A673 (cell line): ENCODE measurements at places on chromosomes 3 and 15. TPM values are rescaled to one million over a fixed set of nuclear protein-coding genes. Genes with fewer than 3 reads are reported as not detected.

DNA sequence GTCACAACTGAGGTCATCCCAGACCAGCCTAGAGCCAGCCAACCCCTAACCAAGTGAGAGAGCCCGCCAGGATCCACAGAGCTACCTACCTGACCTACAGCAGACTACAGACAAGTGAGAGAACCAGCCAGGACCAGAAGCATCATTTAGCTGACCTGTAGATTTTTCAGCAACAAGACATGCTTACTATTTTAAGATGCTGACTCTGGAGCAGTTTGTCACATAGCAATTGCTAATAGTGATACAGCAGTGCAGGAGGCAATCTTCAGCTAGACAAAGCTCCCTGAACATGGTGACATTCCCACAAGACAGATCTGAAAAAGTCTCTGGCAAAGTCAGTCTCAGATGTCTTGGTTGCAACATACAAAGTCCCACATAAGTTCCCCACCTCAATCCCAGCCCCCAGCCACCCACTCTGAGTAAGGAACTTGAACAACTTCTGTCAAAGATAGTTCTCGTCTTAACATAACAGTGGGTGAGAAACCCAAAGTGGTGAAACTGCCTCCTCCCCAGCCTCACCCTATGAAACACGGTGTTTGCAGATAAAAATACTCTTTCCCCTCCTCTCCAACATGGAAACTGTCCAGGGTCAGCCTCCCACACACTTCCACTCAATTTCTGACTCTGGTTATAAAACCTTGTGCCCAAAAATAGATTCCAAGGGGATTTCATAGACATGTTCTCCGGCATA is 120.3 kb upstream of the SLC6A11 start:
- no peak for DNase-seq

DNA sequence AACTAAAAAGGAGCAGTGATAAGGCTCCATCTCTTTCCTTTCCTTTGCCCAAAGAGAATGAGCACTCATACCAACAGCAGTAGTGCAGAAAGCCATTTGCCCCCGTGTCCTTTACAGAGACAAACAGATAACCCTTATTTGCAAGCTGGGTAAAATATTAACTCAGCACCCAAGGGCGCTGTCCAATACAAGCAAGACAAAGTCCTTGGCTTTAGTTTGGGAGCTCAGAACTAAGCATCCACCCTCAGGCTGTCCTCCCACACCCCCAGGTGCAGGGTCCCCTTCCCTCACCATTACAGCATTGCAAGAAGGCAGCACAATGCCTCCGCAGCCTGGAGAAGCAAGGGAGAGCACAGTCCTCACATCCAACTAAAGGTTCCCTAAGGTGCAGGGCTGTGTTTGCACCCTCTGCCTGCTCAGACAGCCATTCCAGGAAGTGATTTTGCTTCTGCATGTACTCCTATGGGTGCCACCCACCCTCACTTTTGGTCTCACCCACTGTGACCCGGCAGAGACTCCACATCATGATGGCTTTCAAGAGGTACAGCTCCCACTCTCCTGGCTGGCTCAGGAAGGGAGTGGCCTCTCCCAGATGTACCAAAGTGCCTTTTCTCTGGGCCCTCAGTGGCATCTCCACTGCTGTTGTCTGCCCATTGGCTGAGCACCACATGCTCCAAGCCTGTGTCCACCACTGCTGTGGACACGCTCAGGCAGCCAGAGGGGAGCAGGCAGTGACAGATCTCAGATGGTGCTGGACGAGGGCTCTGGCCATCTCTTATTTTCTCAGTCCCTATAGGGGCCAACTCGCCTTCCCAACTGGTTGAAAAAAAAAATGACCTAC is 34.1 kb upstream of the HES1 start:
- DNase-seq, result no peak

DNA sequence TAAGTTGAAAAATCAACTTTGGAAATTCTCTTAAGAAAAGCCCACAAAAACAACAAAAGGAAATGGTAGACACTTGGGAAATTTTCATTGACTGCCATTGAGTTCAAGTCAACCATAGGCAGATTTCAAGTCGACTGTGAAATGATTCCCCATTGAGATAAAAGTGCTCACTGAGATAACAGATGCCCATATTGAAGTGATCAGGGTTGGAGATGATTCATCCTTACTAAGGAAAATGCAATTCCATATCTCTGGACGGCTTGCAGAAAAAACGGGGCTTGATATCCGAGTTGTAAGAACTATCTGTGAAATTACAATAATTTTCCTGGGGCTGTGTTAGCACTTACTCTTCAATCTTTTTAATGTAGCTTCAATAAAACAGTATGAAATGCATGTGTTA is 373.1 kb upstream of the THRB start:
- DNase-seq, result no peak

DNA sequence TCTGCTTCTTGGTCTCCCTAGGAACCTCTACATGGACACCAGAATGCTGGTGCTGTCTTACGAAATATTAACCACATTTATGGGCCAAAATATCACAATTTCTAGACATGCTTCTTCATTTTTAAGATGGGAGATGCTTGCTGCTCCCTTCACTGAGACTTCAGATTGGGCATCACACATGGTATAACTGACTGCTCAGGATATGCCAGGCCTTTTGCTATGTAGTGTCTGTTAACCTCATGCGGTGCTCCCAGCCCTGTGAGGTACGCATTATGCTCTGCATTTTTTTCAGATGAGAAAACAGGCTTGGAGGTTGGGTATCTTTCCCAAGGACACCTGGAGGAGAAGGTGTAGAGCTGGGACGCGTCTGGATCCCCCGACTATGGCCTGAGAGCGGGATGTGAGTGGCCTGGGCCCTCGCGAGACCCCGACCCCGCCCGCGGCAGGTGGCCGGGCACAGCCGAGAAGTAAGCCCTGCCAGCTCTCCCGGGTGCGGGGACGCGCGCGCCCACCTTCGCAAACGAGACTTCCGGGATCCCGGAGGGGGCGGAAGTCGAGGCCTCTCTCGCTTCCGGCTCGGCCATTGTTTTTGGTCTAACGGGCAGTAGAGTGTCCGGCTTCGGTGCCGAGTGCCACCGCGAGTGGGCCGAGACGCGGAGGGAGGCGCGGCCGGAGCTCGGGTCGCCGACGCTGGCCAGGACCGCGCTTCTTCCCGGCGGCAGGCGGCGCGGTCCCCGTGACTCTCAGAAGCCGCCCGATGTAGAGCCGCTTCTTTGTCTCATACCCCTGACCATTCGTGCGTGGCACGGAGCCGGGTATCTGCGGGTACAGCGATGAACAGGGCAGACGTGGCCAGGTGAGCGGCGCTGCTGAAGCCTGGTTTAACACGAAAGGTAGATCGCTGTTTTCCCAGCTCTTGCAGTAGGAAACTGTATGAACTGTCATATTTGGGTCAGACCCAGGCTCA is at the start of gene ZKSCAN7:
Gene ZKSCAN7 (plus strand): TSS at position 568 of the 967 bp plus-strand sequence. CDS start 1,855 bp downstream, outside the sequence.
- peak; percentile 52 for DNase-seq

The SEMA3F gene
- total RNA-seq, result 3.9 and 7.8 TPM in 2 replicates

DNA sequence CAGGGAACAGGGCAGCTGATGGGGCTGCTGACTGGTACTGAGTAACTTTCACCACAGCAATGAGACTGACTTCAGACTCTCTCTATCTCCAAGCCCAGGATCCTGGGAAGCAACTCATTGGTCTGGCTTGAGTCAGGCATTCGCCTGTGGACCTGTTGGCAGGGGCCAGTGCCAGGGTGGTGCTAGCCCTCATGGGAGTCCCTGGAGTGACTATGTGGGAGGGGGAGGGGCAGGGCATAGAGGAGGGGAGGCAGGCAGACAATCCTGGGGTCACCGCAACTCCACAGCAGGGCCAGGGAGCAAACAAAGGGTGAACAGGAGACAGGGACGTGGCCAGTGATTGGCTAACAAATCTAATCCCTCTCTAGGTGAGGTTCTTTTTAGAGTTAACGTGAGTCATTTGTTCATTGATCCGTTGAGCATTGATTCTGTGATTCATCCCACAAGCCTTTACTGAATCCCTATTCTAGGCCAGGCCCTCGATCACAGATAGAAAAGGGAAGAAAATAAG is 71.8 kb downstream of the CEMIP start:
- DNase-seq, result no peak

DNA sequence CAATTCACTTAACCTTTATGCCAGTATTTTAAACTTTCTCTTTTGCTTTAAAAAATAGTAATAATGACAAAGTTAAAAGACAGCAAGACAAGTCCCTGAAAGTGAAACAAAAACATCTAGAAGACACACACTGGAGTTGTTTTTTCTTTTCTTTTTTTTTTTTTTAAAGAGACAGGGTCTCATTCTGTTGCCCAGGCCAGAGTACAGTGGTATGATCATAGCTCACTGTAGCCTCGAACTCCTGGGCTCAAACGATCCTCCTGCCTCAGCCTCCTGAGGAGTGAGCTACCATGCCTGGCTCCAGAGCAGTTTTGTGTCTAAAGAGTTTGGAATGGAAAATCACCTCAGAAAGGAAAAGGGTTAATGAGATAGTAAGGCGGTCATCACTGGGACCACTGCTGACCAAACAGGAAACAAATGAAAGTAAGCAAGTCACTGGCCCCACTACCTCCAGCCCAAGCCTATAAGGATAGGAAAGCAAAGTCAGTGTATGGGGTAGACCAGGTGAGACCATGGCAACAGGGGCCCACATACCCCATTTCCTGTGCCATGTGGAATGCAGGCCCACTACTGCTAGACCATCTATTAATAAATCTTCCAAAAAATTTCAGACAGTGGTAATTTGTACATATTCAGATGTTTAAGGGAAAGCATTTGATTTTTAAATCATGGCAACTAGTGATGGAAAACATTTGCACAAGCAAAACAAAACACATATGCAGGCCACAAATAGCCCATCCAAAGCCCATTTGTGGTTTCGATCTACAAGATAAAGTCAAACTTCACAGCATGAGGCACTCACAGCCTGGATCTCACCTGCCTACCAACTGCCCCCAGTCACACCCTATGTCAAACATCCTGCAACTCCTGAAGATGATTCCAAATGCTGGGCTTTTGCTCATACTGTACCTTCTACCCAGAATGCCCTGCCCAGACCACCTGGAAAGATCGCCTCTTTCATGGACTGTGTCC is 62.6 kb downstream of the OSBPL10 start:
- no peak for DNase-seq

The FOXB1 gene
- not detected in 2 replicates for total RNA-seq

The MAGI1 gene
- 30.5 and 36.1 TPM in 2 replicates for total RNA-seq

DNA sequence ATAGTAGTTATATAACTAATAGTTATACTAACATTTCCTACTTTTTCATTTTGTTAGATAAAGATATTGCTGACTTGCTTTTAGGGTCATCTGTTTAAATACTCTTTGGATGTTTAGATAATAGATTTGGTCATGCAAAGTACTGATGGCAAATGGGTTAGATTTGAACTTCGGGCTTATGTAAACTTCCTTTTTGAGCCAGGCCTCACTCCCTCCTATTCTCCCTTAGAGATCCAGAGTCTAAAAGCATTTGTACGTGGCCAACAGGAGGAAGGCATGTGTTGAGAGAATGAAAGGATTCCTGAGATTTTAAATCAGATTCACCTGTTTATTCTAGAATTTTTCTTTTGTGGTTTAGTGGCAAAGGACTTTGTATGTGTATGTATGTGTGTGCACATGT is 106.4 kb upstream of the GBE1 start:
- DNase-seq, result no peak

DNA sequence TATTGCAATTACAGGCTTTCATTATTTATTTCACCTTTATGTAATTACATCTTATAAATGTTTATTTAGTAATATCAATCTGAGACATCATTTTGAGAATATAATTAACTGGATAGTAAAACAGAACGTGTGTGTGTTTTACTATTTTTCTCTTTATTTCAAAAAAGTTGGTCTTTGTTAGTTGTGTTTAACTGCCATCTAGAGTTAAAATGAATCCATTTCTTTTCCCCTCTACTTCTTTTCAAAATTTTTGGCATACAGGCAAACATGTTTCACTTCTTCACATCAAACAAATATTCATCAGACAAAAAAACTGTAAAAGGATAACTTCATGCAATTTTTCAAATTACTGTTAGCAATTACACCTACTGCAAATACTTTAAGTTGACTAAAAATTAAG is 61.1 kb downstream of the FEZF2 start:
- no peak for DNase-seq

The ANKUB1 gene
- total RNA-seq, result not detected in 2 replicates

DNA sequence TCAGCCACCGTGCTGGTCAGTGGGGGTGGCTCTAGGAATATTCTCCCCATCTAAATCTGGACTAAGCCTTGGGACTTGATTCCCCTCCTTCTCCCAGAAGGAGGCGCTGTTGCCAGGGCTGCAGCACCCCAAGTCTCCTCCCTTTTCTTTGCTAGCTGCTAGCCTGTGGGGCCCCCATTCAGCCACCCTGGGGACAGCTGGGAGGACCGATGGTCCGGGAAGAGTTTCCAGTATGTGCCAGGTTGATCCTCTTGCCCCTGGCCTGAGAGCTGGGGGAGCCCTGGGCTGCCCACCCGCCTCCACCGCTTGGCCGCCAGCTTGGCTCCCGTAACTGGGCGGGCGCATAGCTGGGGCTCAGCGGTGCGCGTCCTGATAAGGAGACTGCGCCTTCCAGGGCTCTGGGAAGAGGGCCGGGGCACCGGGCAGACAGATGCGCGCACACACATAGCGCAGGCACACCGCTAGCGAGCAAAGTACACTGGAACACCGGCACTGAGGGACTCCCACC is 4.2 kb downstream of the SMAD6 start:
- DNase-seq, result peak; percentile 57

GRCh38 chr3:177362626-177363025 is 165.3 kb upstream of the TBL1XR1 start:
- DNase-seq, result no peak

The LRRC58 gene
- total RNA-seq, result 29.2 and 34.1 TPM in 2 replicates

The LRRK1 gene
- 7.7 TPM in 2 replicates for total RNA-seq

GRCh38 chr15:101675796-101676582 is 23.8 kb upstream of the TM2D3 start:
- DNase-seq, result no peak

GRCh38 chr15:85100186-85100937 is 118.7 kb downstream of the PDE8A start:
- DNase-seq, result no peak

- no peak for DNase-seq
These were observed 64.8 kb downstream of the FAM43A start for GRCh38 chr3:194750491-194750828.

GRCh38 chr3:115186351-115187148 is 39.5 kb upstream of the ZBTB20 start:
- no peak for DNase-seq

DNA sequence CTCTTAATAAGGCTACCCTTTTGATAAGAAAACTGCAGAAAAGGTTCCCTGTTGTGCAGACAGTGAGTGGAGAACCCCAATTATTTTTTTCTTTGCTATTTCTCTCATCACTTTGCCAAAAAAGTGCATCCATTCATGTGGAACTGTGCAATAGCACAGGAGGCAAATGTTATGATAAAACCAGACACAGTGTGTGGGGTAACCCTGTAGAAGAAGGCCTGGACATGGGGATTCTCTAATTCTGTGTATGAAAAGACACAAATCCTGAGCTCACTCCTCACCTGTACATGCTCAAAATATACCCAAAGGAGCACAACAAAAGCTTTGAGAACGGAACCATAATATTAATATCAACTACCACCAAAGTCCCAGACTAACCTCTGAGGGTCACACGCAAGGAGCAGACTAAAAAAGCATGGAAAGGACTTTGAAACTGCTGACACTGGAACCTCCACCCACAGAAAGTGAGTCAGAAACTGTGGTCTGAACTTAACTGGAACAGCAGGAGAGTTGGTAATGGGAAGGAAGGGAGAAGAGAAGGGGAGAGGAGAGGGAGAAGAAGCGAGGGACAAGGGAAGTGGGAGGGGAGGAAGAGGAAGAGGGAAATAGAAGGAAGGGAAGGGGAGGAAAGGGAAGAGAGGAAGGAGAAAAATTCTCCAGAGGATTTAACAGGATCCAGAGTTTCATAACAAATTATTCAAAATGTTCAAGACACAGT is 299.9 kb downstream of the TBC1D5 start:
- no peak for DNase-seq

The SLC25A36 gene
- 43.5 and 52.0 TPM in 2 replicates for total RNA-seq

The SCAP gene
- total RNA-seq, result 43.4 and 48.2 TPM in 2 replicates

The GPR160 gene
- 6.7 and 11.2 TPM in 2 replicates for total RNA-seq

- DNase-seq, result no peak
These were observed 98.4 kb downstream of the IQSEC1 start for GRCh38 chr3:12974819-12975218.

The MYRIP gene
- total RNA-seq, result not detected in 2 replicates
